ENCODE measurements at places on chromosomes 6 and 20.

- DNase-seq = no peak
Measured at GRCh38 chr20:199996-200395, 10.5 kb upstream of the DEFB128 start.

- no peak for DNase-seq
Measured at GRCh38 chr6:22079783-22080182, 217.1 kb downstream of the PRL start.

GRCh38 chr20:14687313-14687712 is 349.9 kb upstream of the FLRT3 start:
- no peak for DNase-seq

GRCh38 chr6:147867433-147868226 is 359.1 kb downstream of the SAMD5 start:
- no peak for DNase-seq

GRCh38 chr6:26197933-26198721 is 110.9 kb downstream of the HFE start:
- DNase-seq = no peak

- no peak for DNase-seq
Measured at GRCh38 chr6:7866526-7866925, 44.1 kb downstream of the TXNDC5 start.
